Aortic smooth muscle cell (primary cell): ENCODE measurements at places on chromosomes 6 and 20. TPM values are rescaled to one million over a fixed set of nuclear protein-coding genes. Genes with fewer than 3 reads are reported as not detected.

FNDC11 gene
- 0.12 and 0.13 TPM in 2 replicates for total RNA-seq

INSM1 gene
- not detected in 2 replicates for total RNA-seq

ABHD12 gene
- 30.2 and 36.2 TPM in 2 replicates for total RNA-seq

WASF1 gene
- total RNA-seq, result 2.5 and 5.3 TPM in 2 replicates

ADGB gene
- not detected in 2 replicates for total RNA-seq

ABHD16B gene
- not detected in 2 replicates for total RNA-seq

NMBR gene
- 0.12 TPM in 1 of 2 replicates, not detected in the other for total RNA-seq

FAM209B gene
- not detected in 2 replicates for total RNA-seq

RAB44 gene
- under 0.01 TPM in 1 of 2 replicates, not detected in the other for total RNA-seq

SNPH gene
- 6.2 and 6.3 TPM in 2 replicates for total RNA-seq

AGPAT4 gene
- 7.9 and 10.1 TPM in 2 replicates for total RNA-seq

C20orf144 gene
- total RNA-seq, result 0.12 and 0.13 TPM in 2 replicates

ELMO2 gene
- 29.5 and 40.2 TPM in 2 replicates for total RNA-seq

KCNK16 gene
- total RNA-seq, result not detected in 2 replicates

CRIP3 gene
- 0.13 and 0.19 TPM in 2 replicates for total RNA-seq

PCK1 gene
- not detected in 2 replicates for total RNA-seq

GNMT gene
- 0.19 TPM in 1 of 2 replicates, not detected in the other for total RNA-seq

CEP43 gene
- 20.2 and 21.1 TPM in 2 replicates for total RNA-seq

CST5 gene
- total RNA-seq, result not detected in 2 replicates

BANF2 gene
- not detected in 2 replicates for total RNA-seq

THBS2 gene
- total RNA-seq, result 1,212 and 1,885 TPM in 2 replicates

SLC22A2 gene
- total RNA-seq, result 0.13 TPM in 1 of 2 replicates, not detected in the other

PLN gene
- total RNA-seq, result 0.40 and 2.7 TPM in 2 replicates

ADGRG6 gene
- total RNA-seq, result under 0.01 and 0.12 TPM in 2 replicates

ZNF335 gene
- total RNA-seq, result 10.7 and 13.3 TPM in 2 replicates

DAAM2 gene
- total RNA-seq, result 13.6 and 17.7 TPM in 2 replicates

CCND3 gene
- 18.8 and 28.5 TPM in 2 replicates for total RNA-seq

DZANK1 gene
- total RNA-seq, result 0.92 and 1.2 TPM in 2 replicates

MCCD1 gene
- not detected in 2 replicates for total RNA-seq

SRSF6 gene
- total RNA-seq, result 47.7 and 51.4 TPM in 2 replicates

RIPOR3 gene
- total RNA-seq, result 0.12 and 0.13 TPM in 2 replicates

SLC17A1 gene
- total RNA-seq, result not detected in 2 replicates

CST9L gene
- not detected in 2 replicates for total RNA-seq

TCP11 gene
- 0.13 and 0.25 TPM in 2 replicates for total RNA-seq

BHLHE23 gene
- not detected in 2 replicates for total RNA-seq

GPR6 gene
- total RNA-seq, result not detected in 2 replicates
